ENCODE measurements at places on chromosomes 12 and 14. TPM values are rescaled to one million over a fixed set of nuclear protein-coding genes. Genes with fewer than 3 reads are reported as not detected.

GRCh38 chr14:72701237-72701565 lies 192.7 kb downstream of the DPF3 start:
- no peak overlapping the region for H3K27ac ChIP-seq
- no peak overlapping the region for H3K4me3 ChIP-seq
- no peaks in the 10 kb centered on the region for H3K27me3 ChIP-seq

DNA sequence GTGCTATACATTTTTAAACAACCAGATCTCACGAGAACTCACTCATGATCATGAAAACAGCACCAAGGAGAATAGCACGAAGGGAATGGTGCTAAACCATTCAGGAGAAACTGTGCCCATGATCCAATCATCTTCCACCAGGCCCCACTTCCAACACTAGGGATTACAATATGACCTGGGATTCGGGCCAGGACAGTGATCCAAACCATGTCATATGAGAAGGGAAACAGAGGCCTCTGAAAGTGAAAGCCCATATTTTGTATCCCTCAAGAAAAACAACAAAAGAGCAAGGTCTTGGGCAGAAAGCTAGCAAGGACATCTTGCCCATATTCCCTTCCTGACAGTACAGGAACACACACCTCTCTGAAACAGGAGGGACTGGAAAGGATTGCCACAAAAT lies 163.9 kb upstream of the VASH1 start:
- no peak overlapping the region for H3K4me3 ChIP-seq
- no peak overlapping the region for H3K27ac ChIP-seq
- no peaks in the 10 kb centered on the region for H3K4me1 ChIP-seq
- DNase-seq: no peak

DNA sequence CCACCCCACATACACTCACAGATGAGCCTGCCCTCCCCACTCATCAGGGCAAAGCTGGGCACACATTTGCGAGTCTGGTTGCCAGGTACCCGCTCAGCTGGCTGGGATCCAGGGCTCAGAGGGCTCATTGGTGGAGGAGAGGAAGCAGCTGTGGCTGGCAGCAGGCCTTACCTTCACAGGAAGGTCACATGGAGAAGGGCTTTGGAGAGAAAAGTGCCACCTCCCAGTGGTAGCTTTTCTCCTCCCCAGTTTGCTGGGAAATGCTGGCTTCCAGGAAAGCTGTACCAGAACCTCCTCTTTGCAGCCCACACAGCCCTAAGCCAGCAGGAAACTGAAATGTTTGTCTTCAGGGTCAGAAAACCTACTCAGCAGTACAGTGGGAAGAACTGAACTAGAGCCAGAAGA lies 55.6 kb downstream of the LGMN start:
- peaks cover 17% of the 10 kb centered on the region for H3K4me1 ChIP-seq
- H3K27ac ChIP-seq: no peak overlapping the region
- no peaks in the 10 kb centered on the region for H3K36me3 ChIP-seq
- peak; percentile 47 for DNase-seq

- no peak overlapping the region for H3K27ac ChIP-seq
- no peak overlapping the region for H3K4me3 ChIP-seq
- DNase-seq: no peak
- H3K36me3 ChIP-seq: no peaks in the 10 kb centered on the region
- H3K27me3 ChIP-seq: no peaks in the 10 kb centered on the region
Observed at GRCh38 chr14:24399447-24399822, 632 bp downstream of the NYNRIN start.

Gene NDRG2
- total RNA-seq: 32.4 TPM

DNA sequence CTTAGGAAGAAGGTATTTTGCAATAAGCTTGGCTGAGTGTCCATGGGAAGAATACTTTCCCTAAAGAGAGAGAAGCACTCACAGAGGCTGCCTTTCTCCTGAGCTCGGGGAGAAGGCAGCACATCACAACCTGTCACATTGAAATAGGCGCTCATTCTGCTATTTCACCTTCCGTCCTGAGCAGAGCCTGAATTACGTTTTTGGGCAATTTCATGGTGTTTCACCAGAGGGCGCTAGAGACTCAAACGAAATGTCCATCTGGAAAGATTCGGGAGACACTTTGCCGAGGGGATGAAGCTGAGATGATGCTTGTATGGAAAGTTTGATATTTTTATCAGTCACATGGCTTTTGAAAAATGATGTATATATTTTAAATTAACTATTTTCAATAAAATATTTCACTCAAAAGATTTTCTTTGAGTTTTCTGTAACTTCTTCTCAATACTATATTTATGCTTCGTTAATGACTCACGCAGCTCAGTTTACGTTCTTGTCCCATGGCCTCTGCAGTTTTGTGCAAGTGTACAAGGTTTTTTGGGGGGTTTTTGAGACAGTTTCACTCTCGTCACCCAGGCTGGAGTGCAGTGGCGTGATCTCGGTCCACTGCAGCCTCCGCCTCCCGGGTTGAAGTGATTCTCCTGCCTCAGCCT lies 17.4 kb upstream of the B4GALNT3 start:
- no peaks in the 10 kb centered on the region for H3K27me3 ChIP-seq
- no peaks in the 10 kb centered on the region for H3K4me1 ChIP-seq
- no peak overlapping the region for H3K4me3 ChIP-seq
- no peak overlapping the region for H3K27ac ChIP-seq

Gene CCDC175
- not detected for total RNA-seq

Gene PRORP
- 38.9 TPM for total RNA-seq

Gene KIF26A
- 0.22 TPM for total RNA-seq

DNA sequence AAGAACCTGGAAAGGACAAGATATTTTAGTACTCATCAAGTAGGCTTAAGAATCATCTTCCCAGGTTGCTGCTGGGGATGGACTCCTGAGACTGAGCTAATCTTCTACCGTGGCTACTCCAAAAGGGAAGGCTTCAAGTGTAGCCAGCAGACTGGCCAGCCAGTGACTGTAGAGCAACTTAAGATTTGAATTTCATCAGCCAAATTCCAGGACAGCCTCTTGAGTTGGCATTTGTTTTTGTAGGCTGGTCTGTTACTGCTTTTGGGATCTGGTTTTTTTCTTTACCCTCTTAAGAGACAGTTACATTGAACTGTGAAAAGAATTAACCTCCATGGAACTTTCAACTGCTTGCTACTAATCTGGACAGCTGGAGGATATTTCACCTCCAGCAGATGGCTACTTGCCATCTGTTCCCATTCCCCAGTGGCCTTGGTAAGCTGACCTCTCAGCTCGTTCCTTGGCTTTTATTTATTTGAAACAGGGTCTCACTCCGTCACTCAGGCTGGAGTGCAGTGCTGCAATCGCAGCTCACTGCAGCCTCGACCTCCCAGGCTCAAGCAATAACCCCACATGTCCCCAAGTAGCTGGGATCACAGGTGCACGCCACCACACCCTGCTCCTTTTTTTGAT lies 20.7 kb downstream of the VTI1B start:
- DNase-seq: no peak
- no peak overlapping the region for H3K4me3 ChIP-seq
- H3K27me3 ChIP-seq: no peaks in the 10 kb centered on the region
- no peak overlapping the region for H3K27ac ChIP-seq
- H3K36me3 ChIP-seq: peaks cover 71% of the 10 kb centered on the region

Gene ADAMTS20
- total RNA-seq: not detected

Gene CLEC4D
- not detected for total RNA-seq

GRCh38 chr14:68392393-68393141 lies 400.3 kb downstream of the ZFP36L1 start:
- no peak for DNase-seq
- H3K36me3 ChIP-seq: no peaks in the 10 kb centered on the region
- H3K27me3 ChIP-seq: no peaks in the 10 kb centered on the region
- H3K27ac ChIP-seq: no peak overlapping the region
- H3K4me1 ChIP-seq: no peaks in the 10 kb centered on the region

DNA sequence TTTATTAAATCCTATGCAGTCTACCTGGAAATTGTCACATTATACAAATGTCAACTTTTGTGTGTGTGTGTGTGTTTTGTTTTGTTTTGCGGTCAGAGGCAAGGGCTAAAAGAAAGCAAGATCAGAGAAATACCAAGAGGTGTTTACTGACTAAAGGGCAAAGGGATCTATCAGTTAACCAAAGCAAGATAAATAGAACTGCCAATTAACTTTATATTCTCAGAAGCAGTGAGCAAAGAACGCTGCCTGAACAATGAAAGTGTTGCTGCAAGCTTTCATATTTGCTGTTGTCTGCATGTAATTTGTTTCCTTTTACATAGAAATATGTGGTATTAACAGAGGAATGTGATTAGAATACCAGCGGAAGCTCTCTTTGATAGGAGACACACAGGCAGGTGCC lies 30.9 kb downstream of the CCDC60 start:
- H3K36me3 ChIP-seq: no peaks in the 10 kb centered on the region
- DNase-seq: no peak
- no peaks in the 10 kb centered on the region for H3K27me3 ChIP-seq

- H3K4me3 ChIP-seq: no peak overlapping the region
- DNase-seq: no peak
- no peak overlapping the region for H3K27ac ChIP-seq
- peaks cover 16% of the 10 kb centered on the region for H3K4me1 ChIP-seq
- no peaks in the 10 kb centered on the region for H3K27me3 ChIP-seq
Observed at GRCh38 chr12:4610481-4610880, 38.4 kb downstream of the AKAP3 start.

- H3K27me3 ChIP-seq: no peaks in the 10 kb centered on the region
- H3K4me1 ChIP-seq: peaks cover 26% of the 10 kb centered on the region
- H3K36me3 ChIP-seq: no peaks in the 10 kb centered on the region
- no peak overlapping the region for H3K27ac ChIP-seq
Observed at GRCh38 chr12:68290126-68290525, 36.7 kb upstream of the IL22 start.

Gene DDN
- total RNA-seq: not detected

- no peaks in the 10 kb centered on the region for H3K27me3 ChIP-seq
- H3K4me3 ChIP-seq: no peak overlapping the region
- H3K4me1 ChIP-seq: peaks cover 12% of the 10 kb centered on the region
- no peak overlapping the region for H3K27ac ChIP-seq
Observed at GRCh38 chr12:54765652-54766051, 88.7 kb upstream of the MUCL1 start.

GRCh38 chr14:37116933-37117849 lies 55.2 kb downstream of the SLC25A21 start:
- H3K36me3 ChIP-seq: no peaks in the 10 kb centered on the region
- H3K27me3 ChIP-seq: no peaks in the 10 kb centered on the region
- no peaks in the 10 kb centered on the region for H3K4me1 ChIP-seq
- no peak for DNase-seq
- no peak overlapping the region for H3K27ac ChIP-seq

Gene SPTB
- 0.03 TPM for total RNA-seq

Gene STYK1
- total RNA-seq: not detected

DNA sequence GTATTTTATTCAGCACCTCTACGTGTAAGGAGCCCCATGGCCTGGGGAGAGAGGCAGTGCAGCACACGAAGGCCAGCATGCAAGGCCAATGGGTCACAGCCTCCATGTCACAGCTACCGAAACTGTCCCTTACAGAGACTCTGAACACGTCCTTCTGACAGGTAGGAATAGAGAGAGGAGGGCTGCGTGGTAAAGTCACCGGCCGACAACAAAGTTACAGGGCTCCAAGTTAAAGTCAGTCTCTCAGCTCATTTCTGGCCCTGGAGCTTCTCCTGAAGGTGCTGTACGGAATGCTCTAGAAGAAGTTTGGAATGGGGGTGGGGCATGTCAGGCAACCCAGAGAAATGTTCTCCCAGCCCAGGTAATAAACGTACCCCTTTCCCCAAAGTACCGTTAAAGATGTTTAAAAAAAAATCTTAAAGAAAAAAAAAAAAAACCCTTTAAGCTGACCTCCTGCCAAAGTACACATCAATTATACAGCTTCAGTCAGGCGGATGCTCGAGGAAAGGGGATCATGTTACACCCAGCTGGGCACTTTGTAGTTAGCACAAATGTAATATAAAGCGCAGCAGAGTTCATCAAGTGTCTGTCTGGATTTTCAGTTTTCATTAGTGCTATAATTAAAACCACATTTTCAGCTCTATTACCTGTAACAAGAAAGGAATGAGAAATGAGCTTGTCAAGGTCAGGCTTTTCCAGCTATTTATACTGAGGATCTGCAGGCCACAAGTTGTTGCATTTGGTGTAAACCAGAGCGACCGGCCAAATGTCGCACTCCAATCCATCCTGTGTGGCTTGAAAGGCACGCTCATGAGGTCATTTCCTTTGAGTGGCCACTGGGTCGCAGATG lies 53.3 kb upstream of the CDKN3 start:
- no peaks in the 10 kb centered on the region for H3K27me3 ChIP-seq
- no peaks in the 10 kb centered on the region for H3K4me1 ChIP-seq
- no peaks in the 10 kb centered on the region for H3K36me3 ChIP-seq

GRCh38 chr12:50017641-50018040 lies 7.7 kb downstream of the RACGAP1 start:
- no peaks in the 10 kb centered on the region for H3K36me3 ChIP-seq
- no peak overlapping the region for H3K27ac ChIP-seq
- no peak for DNase-seq
- H3K27me3 ChIP-seq: no peaks in the 10 kb centered on the region
- no peak overlapping the region for H3K4me3 ChIP-seq

DNA sequence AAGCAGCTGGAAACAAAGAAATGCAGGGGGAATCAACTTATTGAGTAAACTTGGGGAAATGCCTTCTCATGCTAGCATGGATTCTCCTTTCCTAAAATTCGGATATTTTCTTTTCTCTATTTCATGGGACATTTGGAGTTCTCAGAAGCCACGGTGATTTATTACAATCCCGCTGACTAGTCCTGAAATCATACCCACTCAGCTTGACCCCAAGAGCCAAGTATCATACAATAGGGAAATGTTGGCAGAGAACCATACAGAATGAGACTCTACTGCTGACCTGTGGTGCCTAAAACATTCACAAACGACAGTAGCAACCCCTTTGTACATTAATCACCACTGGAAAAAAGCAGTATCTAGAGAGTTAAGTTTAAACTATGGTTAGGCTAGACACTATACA lies 112.4 kb downstream of the KICS2 start:
- H3K27ac ChIP-seq: no peak overlapping the region
- H3K4me1 ChIP-seq: no peaks in the 10 kb centered on the region

Gene MIS18BP1
- 30.6 TPM for total RNA-seq

Gene PSMB11
- total RNA-seq: not detected

Gene TSPAN8
- total RNA-seq: not detected

Gene TEX52
- total RNA-seq: not detected

Gene CLEC2A
- total RNA-seq: not detected

- H3K27ac ChIP-seq: no peak overlapping the region
- H3K36me3 ChIP-seq: no peaks in the 10 kb centered on the region
- no peak overlapping the region for H3K4me3 ChIP-seq
- no peak for DNase-seq
Observed at GRCh38 chr14:72649603-72650227, 244.2 kb downstream of the DPF3 start.

Data from CD4-positive, alpha-beta memory T cell (primary cell).